ENCODE measurements at places on chromosomes 2 and 18.
A peak's percentile ranks its signal among the peaks of the same experiment; 100 is the strongest.

DNA sequence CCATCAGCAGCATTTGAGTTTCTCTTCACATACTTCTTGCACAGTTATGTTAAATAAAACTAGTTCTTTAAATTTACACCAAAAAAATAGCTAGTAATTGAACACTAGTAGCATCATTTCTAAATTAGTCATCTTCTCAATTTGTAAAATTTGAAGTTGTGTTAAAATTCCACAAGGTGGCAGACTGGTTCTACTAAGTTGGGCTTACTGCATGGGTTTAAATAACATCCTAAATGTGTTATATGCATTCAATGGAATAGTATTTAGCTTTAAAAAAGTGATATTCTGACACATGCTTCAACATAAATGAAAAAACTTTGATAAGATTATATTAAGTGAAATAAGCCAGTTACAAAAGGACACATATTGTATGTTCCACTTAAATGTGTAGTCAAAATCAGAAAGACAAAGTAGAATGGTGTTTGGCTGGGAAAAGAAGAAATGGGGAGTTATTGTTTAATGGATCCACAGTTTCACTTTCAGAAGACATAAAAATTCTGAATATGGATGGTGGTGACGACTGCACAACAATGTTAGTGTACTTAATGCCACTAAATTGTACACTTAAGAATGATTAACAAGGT is 28.7 kb upstream of the RPRD1A start:
- H3K27ac ChIP-seq = no peak overlapping the region
- DNase-seq = no peak
- H3K4me1 ChIP-seq = peaks cover 6% of the 10 kb centered on the region
- H3K36me3 ChIP-seq = no peaks in the 10 kb centered on the region
- peaks cover 7% of the 10 kb centered on the region for H3K27me3 ChIP-seq
- H3K4me3 ChIP-seq = no peak overlapping the region

DNA sequence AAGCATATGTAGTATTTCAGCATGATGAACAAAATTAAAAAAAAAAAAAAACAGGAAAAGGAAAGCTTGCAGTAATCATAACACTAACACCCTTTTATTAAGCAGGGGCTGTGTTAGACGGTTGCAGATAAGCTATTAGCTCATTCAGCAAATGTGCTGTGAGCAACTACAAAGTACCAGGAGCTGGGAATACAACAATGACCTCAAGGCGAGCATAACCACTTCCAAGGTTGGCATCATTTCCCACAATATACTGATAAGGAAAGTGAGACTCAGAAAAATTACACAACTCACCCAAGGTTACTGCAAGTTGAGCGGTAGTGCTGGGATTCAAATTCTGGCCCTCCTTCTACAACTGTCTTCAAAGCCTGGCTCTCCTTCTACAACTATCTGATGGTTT is 38.2 kb upstream of the ACTR3 start:
- peaks cover 4% of the 10 kb centered on the region for H3K36me3 ChIP-seq
- H3K4me1 ChIP-seq = peaks cover 22% of the 10 kb centered on the region
- no peak overlapping the region for H3K27ac ChIP-seq

- DNase-seq = no peak
- no peak overlapping the region for H3K4me3 ChIP-seq
- H3K4me1 ChIP-seq = peaks cover 52% of the 10 kb centered on the region
Observed at GRCh38 chr2:64137567-64137966, 6.7 kb downstream of the PELI1 start.

DNA sequence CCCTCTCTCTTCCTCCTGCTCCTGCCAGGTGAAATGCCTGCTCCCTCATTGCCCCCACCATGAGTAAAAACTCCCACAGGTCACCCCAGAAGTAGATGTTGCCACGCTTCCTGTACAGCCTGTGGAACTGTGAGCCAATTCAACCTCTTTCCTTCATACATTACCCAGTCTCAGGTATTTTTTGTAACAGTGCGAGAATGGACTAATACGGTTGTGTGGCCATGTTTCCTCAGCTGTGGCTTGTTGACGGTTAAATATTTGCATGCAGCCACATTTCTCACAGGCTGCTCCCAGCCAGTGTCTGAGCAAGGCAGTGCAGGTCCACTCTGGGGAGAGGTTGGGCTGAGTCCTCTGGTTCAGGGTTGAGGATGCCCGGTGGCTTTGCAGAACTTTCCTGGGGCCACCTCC is 27.8 kb upstream of the COPS8 start:
- peak overlapping the region; percentile 84 for H3K4me3 ChIP-seq
- H3K27ac ChIP-seq = no peak overlapping the region
- peaks cover 26% of the 10 kb centered on the region for H3K4me1 ChIP-seq
- H3K36me3 ChIP-seq = no peaks in the 10 kb centered on the region
- peaks cover 10% of the 10 kb centered on the region for H3K27me3 ChIP-seq
- DNase-seq = no peak

- DNase-seq = no peak
- H3K27me3 ChIP-seq = peaks cover 6% of the 10 kb centered on the region
- H3K4me3 ChIP-seq = no peak overlapping the region
- no peaks in the 10 kb centered on the region for H3K36me3 ChIP-seq
Observed at GRCh38 chr18:22200611-22201225, 31.3 kb downstream of the GATA6 start.

- H3K27me3 ChIP-seq = peaks cover under 1% of the 10 kb centered on the region
- no peak for DNase-seq
- H3K27ac ChIP-seq = no peak overlapping the region
- H3K4me1 ChIP-seq = peaks cover 26% of the 10 kb centered on the region
- peak overlapping the region; percentile 27 for H3K4me3 ChIP-seq
Observed at GRCh38 chr2:41954304-41955291, 93.2 kb upstream of the PKDCC start.

- no peaks in the 10 kb centered on the region for H3K4me1 ChIP-seq
- no peak overlapping the region for H3K27ac ChIP-seq
- H3K27me3 ChIP-seq = no peaks in the 10 kb centered on the region
- DNase-seq = no peak
Observed at GRCh38 chr2:155250800-155251199, 552.3 kb downstream of the KCNJ3 start.

DNA sequence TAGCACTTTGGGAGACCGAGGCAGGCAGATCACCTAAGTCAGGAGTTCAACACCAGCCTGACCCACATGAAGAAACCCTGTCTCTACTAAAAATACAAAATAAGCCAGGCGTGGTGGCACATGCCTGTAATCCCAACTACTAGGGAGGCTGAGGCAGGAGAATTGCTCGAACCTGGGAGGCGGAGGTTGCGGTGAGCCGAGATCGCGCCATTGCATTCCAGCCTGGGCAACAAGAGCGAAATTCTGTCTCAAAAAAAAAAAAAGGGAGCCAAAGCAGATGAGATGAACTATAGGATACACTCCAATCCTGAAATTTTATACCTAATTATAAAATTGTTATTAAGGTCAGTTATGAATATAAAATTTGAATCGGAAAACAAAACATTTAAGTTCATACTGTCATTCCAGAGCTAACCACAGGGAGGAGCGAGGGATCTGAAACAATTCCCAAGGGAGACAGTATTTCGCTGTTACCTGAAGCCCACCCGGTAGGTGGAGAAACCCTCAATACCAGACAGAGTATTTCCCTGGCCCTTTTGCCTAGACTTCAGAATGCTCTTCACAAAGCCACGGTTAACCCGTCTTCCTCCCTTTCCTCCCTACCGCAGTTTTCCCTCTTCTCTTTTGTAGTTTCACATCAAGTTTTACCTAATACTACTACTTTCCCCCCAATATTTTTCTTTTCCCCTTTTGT is 1.4 kb downstream of the PPM1G start:
- H3K36me3 ChIP-seq = peaks cover 6% of the 10 kb centered on the region
- DNase-seq = no peak
- peak overlapping the region; percentile 89 for H3K4me3 ChIP-seq
